A549 (cell line): ENCODE measurements at places on chromosomes 7 and 10.
A peak's percentile ranks its signal among the peaks of the same experiment; 100 is the strongest.

- DNase-seq, result no peak
Measured at GRCh38 chr7:27202862-27203134, 2.9 kb upstream of the HOXA13 start.

GRCh38 chr7:6316226-6316625 is 43.8 kb upstream of the CYTH3 start:
- no peak for DNase-seq

DNA sequence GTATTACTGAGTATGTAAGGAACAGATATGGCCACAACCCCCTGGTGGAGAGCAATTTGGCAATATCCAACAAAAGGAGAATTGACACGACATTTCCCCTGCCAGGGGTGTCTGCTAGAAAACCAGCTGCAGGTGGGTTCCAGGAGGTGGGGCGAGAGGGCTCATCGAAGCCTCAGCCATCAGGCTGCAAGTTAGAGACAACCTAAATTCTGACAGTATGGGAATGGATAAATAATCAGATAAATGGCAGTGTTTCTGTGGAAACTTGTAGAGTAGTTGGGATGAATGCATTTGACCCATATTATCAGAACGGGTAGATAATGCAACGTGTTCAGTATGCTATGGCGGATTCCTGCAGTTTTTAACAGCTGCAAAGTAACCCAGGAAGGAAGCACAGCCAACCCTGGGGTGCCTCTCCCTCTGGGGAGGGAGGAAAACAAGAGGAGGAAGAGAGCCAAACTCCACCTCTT is 3.5 kb downstream of the TMEM273 start:
- DNase-seq, result no peak

GRCh38 chr10:114684084-114684821 is 26.2 kb upstream of the ABLIM1 start:
- peak; percentile 69 for DNase-seq

DNA sequence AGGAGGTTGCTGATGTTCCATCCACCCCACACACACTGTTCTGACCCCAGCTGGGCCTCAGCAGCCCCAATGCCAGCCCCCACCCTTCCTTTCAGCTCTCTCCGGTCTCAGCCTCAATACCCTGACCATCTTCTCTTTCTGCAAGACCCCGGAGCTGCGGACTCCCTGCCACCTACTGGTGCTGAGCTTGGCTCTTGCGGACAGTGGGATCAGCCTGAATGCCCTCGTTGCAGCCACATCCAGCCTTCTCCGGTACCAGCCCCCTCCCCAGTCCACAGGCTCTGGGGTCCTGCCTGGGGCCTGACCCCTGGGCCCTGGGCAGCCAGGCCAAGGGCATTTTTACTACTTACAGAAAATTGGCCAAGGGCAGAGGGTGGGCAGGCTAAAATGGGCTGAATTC is 2.6 kb downstream of the RGR start:
- no peak for DNase-seq

DNA sequence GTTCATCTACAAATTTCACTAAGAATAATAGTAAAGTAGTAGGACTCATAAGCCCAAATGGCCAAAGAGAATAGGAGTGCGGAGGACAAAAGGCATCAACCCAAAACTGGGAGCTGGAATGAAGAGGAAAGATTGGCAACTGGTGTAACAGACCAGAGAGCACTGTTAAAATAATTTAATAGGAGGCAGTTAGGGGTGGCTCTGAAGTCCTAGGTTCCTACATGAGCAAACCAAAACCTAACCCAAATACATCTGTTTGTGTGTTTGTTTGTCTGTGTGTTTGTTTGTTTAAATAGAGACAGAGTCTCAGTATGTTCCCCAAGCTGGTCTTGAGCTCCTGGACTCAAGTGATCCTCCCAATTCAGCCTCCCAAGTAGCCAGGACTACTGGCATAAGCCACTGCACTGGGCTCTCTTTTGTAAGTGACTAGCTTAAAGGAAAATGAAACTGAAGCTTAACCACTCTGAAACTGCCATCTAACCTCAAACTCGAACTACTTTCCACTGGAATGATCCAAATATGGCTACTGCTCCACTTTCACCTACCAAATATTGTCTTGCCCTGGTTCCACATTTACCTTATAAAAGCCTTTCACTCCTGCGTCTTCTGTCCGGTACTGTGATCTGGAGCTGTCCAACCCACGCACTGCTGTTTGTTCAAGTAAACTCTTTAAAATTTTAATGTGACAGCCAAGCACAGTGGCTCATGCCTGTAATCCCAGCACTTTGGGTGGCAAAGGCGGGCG is 94.9 kb downstream of the AKR1D1 start:
- no peak for DNase-seq

DNA sequence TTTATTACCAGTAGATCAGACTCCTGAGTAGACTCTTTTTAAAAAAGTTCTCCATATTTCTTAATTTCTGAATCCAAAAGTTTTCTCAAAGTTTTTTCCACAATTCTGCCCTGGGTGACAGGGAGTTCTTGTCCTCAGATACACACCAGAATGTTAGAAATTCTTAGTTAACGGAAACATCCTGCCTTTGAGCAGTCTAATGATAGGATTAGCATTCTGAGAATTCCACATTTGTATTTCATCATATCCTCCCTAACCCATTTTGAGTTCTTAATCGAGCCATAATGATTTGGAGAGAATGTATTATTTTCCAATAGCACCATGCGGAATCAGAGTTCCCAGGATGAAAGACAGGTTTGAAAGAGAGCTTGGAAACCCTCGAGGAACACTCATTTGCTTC is 28.9 kb upstream of the MRPS33 start:
- no peak for DNase-seq

- DNase-seq, result no peak
Measured at GRCh38 chr7:143337216-143337615, 21.3 kb downstream of the CLCN1 start.

GRCh38 chr7:1889556-1890181 is 219.6 kb downstream of the ELFN1 start:
- no peak for DNase-seq

- no peak for DNase-seq
Measured at GRCh38 chr7:31466036-31466435, 47.9 kb upstream of the ITPRID1 start.

DNA sequence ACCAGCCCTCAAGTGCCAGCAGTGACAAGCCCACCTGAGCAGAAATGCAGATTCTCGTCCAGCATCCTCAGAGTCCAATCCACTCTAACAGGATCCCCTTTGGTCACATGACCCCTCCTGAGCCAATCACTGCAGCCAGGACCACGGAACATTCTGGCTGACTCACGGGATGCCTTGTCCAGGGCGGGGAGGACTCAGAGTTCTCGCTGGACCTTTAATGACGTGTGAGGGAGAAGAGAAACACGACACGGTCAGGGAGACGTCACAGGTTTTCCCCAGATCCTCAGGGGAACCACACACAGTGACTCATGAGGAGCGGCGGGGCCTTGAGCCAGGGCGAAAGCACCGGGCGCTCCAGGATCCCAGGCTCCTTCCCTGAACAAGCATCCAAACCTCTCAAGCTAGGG is 155.7 kb downstream of the PTPRN2 start:
- peak; percentile 98 for DNase-seq

DNA sequence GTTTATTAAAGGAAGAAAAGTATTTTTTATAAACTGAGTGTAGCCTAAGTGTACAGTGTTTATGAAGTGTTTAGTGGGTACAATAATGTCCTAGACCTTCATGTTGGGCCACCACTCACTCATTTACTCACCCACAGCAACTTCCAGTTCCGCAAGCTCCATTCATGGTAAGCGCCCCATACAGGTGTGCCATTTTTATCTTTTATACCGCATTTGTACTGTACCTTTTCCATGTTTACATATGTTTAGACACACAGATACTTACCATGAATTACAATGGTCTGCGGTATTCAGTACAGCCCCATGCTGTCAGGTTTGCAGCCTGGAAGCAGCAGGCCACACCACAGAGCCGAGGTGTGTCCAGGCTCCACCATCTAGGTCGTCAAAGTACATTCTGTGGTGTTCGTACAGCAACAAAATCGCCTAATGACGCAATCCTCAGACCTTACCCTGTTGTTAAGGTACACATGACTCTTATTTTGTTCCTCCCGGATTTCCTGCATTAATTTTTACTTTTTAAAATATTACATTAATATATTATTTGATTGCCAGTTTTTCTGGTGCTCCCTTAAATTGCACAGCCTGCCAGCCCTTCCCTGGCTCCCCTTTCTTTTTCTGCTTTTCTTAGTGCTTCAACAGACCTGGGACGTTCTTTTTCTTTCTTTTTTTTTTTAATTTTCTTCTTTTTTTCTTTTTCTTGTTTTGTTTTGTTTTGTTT is 881 bp upstream of the SSBP1 start:
- DNase-seq, result peak; percentile 33

DNA sequence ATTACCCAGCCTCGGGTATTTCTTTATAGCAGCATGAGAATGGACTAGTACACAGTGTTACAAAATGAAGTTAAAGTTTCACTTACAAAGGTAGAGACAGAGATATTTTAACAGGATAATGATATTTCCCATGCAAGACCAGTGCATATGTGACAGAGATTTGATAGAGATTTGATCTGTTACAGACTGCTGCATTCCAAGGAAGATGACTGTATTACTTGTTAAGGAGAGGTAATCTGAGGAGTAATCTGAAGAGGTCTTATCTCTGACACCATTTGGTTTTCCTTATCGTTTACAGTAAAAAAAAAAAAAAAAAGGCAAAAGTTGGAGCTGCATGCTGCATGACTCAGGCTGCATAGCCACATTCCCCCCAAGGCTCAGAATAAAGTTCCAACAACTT is 289.6 kb downstream of the POM121L12 start:
- no peak for DNase-seq

GRCh38 chr7:5689118-5689517 is 92.3 kb downstream of the RNF216 start:
- no peak for DNase-seq
